NCI-H2171 treated with DMSO at 0.1 percent for 48 hours (cell line): ENCODE measurements at places on chromosomes 6 and 20.
A peak's percentile ranks its signal among the peaks of the same experiment; 100 is the strongest.

DNA sequence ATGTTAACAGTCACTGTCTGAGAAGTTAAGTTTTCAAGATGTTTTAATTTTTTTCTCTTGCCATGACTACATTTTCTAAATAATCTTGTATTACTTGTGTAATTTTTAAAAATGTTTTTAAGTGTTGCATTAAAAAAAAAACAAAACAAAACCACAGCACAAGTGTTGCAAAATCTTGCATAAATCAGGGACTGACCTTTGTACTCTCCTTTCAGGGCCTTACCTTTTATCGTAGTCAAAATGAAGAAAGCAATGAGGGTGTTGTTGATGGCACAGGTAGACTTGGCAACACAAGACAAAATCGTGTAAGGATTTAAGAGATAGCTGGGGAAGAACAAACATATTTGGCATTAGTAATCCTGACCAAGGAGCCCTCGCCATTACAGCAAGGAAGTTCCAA, 42.5 kb downstream of the PIGU start:
- DNase-seq: no peak

- DNase-seq: no peak
Observed at GRCh38 chr20:51876313-51876940, 74.1 kb upstream of the SALL4 start.

- no peak for DNase-seq
Observed at GRCh38 chr6:143426026-143426425, 24.5 kb downstream of the ADAT2 start.

DNA sequence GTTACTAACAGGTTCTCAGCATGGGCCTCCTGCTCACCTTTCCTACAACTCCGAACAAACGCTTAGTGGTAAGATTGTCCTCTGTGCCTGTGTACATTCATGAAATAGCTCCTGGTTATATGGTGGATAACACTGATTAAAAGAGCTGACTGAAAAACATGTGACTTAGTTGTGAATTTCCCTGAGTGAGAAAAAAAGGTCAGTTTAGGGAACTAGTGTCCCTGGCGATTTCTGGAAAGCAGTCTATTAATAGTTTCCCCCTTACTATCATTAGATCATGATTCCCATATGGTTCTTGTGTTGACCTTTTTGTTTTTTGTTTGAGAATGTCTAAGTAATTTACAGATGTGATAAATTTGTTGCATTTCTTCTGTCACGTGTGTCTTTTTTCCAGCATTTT, 15.6 kb downstream of the SNRPC start:
- no peak for DNase-seq

DNA sequence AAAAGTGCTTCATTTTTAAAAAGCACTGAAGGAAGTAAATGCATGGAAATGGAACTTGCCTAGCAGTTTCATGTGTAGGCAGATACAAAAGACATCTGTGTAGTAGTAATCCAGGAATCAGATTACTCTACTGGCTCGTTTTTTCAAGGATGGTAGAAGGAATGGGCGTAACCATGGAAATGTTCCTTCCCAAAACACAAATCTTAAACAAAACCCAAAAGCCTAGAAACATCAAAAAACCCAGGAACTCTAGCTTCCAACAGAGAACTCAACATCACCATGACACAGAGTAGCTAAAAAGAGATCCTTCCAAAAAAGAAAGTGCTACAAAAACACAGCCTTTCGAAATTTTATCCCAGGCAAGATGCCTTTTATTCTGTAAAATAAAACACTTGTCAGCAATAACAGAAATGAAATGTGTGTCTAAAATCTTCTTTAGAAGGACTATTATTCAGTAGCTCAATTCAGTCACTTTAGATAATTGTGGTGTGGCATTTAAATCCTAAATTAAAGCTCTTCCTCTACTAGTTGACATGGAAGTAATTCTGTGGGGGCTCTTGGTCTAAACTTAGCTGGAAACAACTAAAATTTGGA, 81.7 kb downstream of the FAM217A start:
- peak; percentile 66 for DNase-seq

DNA sequence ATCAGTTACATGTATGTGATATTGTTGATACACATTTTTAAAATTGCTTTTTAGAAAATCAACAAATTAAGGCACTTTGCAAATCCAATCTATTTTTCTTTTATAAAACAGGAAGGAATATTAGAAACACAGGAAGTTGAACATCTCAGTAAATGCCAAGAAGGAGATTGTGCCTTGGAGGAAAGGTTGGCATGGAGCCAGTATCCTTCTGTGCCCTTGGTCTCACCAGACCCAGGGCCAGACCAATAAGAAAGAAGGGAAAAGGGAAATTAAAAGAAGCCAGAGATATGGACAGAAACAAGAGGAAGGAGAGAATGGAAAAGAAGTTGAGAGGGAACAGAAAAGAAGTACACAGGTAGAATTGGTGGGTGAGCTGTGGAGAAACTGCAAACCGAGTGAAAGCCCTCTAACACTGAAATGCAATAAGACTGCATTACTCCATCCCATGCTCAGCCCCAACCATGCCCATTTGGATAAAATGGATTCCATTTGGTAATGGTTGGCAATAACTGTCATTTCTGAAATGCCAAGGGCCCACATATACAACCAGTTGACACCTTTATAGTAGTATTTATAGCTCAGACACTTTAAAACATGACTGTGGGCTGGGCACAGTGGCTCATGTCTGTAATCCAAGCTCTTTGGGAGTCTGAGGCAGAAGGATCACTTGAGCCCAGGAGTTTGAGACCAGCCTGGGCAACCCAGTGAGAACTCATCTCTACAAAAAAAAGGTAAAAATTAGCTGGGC, 133.8 kb downstream of the GMPR start:
- no peak for DNase-seq

DNA sequence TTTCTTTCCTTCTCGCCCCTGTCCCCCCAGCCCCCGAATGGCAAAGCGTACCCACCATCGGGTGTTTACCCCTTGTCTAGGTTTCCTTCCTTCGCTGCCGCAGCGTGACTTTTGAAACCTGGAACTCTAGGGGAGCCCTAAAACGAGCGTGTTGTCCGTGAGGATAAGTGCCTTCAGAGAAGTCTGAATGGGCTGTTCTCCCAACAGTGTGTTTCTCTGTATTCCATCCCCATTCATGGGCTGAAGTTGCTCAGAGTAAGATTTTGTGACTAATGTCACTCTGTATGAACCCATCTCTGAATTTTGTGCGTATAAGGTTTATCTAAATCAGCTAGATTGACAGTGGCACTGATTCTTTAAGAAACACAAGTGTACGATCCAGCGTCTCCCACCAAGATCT, 949 bp downstream of the MACROD2 start:
- DNase-seq: peak; percentile 40

DNA sequence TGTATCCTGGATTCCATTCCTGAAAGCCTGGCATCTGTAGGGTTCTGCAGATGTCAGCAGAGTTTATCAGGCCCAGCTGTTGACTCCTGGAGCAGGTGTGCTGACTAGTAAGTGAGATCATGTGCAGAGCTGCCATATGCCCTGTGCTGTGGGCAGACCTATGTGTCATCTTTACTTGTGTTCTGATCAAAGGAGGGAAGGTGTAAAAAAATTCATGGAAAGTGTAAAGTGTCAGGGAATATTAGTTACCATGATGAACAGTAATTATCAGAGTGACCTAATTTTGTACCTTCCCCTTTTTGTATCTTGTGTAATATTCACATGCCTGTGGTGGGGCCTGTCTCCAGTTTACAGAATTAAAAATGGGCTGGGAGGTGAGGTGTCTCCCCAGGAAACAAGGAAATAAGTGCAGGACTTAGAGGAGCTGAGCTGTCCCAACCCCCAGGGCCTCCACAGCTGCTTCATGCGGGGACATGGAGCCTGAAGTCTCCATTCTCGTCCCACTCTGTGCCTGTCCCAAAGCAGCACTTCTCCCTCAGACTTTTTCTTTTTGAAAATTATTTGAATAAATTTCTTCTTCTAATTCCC, 148.2 kb upstream of the GGTLC1 start:
- peak; percentile 89 for DNase-seq

DNA sequence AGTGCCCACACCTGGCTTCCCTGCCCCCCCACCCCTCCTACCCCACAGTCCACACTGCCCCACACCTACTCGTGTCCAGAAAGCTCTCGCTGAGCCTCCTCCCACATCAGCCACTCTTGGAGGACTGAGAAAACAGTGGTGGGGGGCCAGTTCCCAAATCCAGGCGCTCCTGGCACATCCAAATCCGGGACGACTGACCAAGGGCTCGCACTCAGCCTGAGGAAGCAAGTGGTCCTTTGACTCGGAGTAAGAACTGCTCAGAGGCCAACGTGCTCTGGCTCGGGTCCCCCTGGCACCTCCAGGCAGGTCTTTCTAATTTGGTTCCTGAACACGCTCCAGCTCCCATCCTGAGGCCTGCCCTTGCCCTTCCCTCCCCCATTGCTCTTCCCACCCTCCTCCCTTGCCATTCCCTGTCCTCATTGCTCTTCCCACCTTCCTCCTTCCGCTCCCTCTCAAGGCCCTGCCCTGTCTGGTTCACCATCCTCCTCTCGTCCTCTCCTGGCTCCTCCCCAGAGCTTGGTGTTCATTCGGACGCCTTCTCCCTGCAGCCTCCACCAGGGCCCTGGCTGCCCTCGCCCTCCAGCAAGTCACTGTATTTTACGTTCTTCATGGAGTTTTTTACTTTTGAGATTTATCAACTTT, 83.6 kb downstream of the THBS2 start:
- no peak for DNase-seq

GRCh38 chr6:37155394-37156312, 14.3 kb upstream of the PIM1 start:
- DNase-seq: no peak

DNA sequence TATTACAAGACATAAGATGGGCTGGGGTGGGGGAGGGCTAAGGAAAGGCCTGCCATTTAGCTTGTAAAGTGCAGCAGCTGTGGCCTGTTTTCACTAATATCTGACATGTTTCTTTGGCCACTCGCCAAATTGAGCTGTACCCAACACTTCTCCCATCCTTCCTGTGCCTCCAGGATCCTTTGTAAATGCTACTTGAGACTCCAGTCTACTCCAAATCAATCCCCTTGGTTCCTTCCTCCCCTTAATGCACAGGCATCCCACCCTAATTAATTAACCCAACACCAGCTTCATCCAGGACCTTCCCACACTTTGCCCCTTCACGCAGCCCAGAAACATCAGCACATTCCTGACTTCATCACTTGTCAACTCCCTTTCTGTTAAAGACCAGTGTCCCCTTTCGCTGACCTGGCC, 55.0 kb upstream of the TCF21 start:
- DNase-seq: peak; percentile 88

- no peak for DNase-seq
Observed at GRCh38 chr6:37569743-37570481, 70.2 kb upstream of the CCDC167 start.

- DNase-seq: peak; percentile 40
Observed at GRCh38 chr6:108113557-108114519, 39.3 kb upstream of the OSTM1 start.

DNA sequence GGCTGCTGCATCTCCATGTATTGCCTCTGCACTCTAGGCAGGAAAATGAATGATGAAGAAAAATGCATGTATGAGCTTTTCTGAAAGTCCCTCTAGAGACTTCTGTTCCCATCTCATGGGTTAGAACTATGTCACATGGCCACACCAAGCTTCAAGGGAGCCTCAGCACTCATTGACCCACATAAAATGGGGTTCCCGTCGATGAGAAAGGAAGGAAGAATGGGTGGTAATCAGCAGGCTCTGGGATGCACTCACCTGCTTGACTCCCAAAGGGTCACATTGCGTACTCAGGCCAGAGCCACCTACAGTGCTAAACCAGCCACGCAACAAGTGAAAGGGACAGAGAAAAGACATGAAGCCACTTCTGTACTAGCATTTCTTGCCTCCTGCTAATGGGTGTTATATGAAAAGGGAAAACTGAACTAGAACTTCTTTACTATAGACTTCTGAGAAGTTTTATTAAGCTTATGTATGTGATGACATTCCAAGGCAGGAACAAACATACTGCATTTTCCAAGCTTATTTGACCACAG, 95.8 kb upstream of the GCM1 start:
- DNase-seq: no peak

GRCh38 chr6:28105245-28105639, 19.2 kb upstream of the ZSCAN16 start:
- DNase-seq: peak; percentile 25

GRCh38 chr6:111399626-111400025, 83.4 kb downstream of the REV3L start:
- DNase-seq: no peak

DNA sequence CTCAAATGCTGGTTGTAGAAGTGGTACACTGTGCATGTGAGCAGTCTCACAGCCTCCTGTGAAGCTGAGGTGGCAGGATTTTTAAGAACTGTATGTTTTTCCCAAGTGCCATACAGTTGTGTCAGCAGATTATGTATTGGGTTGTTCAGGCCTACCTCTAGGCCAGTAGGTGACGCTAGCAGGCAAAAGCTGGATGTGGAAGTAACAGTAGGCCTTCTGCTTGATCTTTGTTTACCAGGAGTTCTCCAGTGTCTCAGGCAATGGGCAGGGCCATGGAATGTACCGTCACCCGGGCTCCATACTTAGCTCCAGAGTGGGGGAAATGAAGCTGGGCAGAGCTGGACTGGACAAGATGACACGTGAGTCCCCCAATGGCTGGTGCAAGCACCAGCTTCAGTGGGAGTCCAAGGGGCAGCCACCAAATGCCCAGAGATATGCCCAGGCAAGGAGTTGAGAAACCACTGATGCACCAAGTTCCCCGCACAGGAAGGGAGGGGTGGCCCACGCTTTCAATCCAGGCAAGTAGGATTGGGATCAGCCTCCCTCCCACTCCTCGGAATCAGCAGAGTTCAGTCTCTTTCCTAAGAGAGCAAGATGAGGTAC, 289.7 kb downstream of the HTR1B start:
- no peak for DNase-seq

DNA sequence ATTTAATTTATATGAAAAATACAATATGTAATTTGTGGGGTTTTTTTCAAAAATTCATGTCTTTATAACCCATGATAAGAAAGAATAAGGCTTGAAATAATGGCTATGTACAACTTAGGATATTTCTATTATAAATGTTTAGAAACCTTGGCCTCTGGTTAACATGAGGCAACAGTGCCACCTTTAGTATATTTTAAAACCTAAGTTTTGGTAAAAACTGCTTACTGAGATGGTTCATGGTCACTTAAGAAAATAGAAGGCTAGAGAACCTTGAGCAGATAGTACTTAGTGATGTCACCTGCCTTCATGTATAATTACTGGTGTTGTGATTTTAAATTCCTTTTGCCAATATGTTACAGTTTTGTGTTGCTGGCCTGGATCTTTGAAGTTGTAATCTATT, 176.4 kb downstream of the ADGB start:
- no peak for DNase-seq

GRCh38 chr6:43489277-43490072, 12.1 kb downstream of the TJAP1 start:
- DNase-seq: no peak

DNA sequence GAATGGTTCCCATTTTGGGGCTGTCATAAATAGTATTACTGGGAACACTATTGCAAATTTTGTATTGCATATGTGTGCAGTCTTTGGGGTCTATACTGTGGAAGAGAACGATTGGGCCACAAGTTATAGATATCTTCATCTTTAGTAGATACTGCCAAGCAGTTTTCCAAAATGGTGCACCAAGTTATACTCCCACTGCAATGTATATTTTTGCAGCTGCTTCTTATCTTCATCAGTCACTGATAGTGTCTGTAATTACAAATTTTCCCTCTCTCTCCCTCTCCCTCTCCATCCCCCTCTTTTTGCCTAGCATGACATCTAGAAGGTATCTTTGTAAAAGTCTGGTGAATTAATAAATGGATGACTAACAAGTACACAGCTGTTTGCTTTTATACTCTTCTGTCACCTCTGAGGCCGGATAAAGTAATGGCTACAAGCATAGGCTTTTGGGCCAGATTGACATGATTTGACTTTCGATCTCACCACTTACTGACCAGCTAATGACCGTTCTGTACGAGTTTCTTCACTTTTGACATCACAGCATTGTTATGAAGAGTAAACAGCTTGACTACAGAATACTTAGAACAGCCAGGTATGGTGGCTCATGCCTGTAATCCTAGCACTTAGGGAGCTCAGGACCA, 113.3 kb upstream of the SLC2A12 start:
- no peak for DNase-seq
